ENCODE measurements at places on chromosomes 11 and 22. TPM values are rescaled to one million over a fixed set of nuclear protein-coding genes. Genes with fewer than 3 reads are reported as not detected.

Gene TENM4
- 32.9 TPM for polyA plus RNA-seq

Gene IGLL1
- polyA plus RNA-seq, result 0.28 TPM

Gene DEFB131B
- polyA plus RNA-seq, result 0.90 TPM

Gene C11orf52
- polyA plus RNA-seq, result 10.5 TPM

Gene GAL3ST3
- 6.6 TPM for polyA plus RNA-seq

Gene ANO9
- 18.1 TPM for polyA plus RNA-seq

Gene SLC43A3
- 22.2 TPM for polyA plus RNA-seq

Gene ANGPTL5
- polyA plus RNA-seq, result 0.22 TPM

Gene MS4A7
- 6.8 TPM for polyA plus RNA-seq

Gene RIC3
- 10.2 TPM for polyA plus RNA-seq

Gene IL17REL
- polyA plus RNA-seq, result not detected

Gene OR5A1
- polyA plus RNA-seq, result 0.03 TPM

Gene LTBP3
- polyA plus RNA-seq, result 181 TPM

Gene OLFML1
- 41.3 TPM for polyA plus RNA-seq

Gene SLC17A6
- polyA plus RNA-seq, result 0.03 TPM

Gene ARHGAP20
- 5.1 TPM for polyA plus RNA-seq

Gene USP2
- 14.2 TPM for polyA plus RNA-seq

Gene ANAPC15
- polyA plus RNA-seq, result 57.1 TPM

Gene MRGPRF
- 17.2 TPM for polyA plus RNA-seq

Gene KCNK7
- 0.30 TPM for polyA plus RNA-seq

Gene FGF4
- polyA plus RNA-seq, result not detected

Gene CHST1
- 12.2 TPM for polyA plus RNA-seq

Gene POTEH
- not detected for polyA plus RNA-seq

Gene BATF2
- 3.5 TPM for polyA plus RNA-seq

Gene GSTP1
- 697 TPM for polyA plus RNA-seq

Gene SGSM1
- 2.7 TPM for polyA plus RNA-seq
